GM20000 (cell line): ENCODE measurements at places on chromosomes 12 and 14.

- DNase-seq, result no peak
Observed at GRCh38 chr12:115421350-115421749, 737.4 kb upstream of the TBX3 start.

GRCh38 chr12:118734266-118734665 is 247.1 kb upstream of the SRRM4 start:
- DNase-seq, result no peak

DNA sequence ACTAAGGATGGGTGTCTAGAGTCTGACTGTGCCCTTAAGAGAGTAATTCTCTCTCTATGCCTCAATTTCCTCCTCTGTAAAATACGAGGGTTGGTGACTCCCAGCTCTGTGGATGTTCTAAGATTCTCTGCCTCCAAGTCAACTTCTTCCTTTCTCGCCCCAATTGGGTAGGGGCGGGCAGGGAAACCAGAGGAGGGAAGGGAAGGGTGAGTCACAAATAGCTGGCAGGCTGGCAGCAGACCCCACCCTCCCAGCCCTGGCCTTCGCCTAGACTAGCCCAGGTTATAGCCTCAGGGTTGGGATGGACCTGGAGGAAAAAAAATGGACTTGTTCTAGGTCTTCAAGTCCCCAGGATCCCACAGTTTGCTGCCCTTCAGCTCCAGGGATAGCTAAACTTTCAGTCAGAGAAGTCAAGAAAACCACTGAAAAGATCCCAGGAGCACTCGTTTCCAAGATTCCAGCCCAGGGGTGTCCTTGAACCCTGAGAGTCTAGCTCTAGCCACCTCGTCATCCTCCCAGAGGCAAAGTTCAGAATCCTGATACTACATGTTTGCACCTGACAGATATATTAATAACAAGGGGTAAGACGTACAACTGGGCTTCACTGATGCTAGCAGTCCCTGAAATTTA is 2.3 kb downstream of the DGKA start:
- DNase-seq, result no peak

DNA sequence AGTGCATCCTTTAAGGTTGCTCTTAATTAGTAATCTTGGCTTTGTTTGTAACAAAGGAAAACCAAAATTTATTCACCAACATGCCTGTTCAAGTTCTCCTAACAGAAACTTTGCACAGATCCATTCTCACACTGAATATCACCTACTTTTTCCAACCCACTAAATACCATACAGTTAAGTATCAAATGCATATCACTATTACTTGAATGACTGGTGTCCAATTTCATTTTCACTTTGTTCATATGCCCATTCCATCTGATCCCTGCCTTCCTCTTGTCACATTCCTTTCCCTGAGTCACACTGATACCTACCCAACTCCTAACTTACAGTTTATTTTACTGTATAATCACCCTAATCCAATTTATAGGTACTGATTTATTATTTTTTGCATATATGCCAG is 286.4 kb downstream of the NELL2 start:
- no peak for DNase-seq

DNA sequence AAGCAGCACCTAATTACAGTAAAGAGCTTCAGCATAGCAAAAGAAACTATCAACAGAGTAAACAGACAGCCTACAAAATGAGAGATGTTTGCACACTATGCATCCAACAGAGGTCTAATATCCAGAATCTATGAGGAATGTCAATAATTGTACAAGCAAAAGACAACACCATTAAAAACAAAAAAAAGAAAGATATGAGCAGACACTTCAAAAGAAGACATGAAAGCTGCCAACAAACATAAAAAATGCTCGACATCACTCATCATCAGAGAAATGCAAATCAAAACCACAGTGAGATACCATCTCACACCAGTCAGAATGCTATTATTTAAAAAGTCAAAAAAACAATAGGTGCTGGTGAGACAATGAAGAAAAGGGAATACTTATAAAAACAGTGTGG is 273.1 kb downstream of the TMTC2 start:
- no peak for DNase-seq

DNA sequence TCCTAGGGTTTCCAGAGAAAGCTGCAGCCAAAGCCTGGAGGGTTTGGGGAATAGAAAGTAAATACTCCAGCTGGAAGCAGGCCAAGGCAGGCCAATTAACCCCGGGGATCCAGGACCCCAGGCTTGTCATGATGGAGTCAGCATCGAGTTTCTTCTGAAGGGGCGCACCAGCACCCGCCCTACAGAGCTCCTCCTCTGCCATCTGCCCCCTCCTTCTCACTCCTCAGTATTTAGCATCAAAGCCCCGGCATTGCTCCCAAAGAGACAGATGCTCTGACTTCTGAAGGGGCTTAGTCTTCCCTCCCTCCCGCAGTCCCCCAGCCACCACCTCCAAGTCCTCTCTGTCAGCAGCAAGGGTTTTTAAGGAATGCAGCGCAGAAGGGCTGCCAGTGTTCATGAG is 285.1 kb upstream of the NOS1 start:
- no peak for DNase-seq

- DNase-seq, result no peak
Observed at GRCh38 chr12:127150479-127150878, 1116.5 kb upstream of the TMEM132C start.

- DNase-seq, result no peak
Observed at GRCh38 chr12:96425951-96426350, 25.7 kb upstream of the CDK17 start.

DNA sequence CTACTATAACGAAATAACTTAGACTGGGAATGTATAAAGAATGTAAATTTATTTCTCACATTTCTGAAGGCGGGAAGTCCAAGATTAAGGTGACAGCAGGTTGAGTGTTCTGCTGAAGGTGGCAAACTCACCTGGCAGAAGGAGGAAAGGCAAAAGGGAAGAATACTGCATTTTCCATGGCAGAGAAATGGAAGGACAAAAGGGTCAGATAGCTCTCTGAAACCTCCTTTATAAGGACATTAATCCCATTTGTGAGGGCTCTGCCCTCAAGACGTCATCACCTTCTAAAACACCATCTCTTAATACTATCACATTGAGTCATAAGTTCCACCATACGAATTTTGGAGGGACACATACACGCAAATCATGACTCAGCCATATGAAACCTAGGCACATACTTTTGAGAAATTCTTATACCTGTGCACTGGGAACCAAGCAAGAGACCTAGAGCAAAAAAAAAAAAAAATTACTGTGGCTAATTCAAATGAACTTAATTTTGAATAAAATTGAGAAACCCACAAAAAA is 1669.3 kb upstream of the FLRT2 start:
- DNase-seq, result no peak

DNA sequence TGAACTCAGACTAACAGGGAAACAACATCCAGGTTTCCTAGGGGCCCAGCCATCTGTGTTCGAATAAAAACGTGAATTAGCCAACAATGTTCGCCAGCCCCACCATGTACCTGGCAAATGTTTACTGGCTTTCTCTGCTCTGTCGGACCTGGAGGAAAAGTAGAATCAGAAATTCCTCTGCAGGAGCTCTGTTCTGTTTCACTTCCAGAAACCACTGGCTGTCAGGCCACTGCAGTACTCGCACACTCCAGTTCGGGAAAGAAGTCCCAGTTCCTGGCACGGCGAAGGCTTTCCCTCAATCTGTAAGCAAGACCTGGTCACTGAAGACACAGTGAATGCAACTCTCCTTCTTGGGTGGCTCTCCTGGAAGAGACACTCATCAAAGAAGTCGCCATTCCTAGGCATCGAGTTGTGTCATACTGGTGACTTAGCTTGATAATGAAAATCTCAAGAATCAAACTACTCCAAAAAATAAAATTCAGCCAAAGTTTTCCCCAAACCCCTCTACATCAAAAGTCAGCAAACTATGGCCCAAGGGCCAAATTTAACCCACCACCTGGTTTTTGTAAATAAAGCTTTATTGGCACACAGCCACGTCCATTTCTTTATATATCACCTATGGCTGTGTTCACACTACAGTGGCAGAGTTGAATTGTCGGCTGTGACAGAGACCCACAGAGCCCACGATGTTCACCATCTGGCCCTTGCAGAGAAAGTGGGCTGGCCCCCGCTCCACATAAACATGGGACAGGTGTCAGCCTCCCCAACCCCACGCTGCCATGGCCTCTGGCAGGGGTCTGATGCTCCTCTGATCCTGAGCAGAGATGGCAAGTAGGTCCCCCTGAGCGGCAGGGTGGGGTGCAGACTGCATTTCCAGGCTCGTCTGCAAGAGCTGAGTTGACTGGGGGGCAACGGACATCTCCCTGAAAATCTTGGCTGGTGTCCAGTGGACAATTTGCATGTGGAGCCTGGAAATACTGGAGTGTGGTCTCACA is 189.2 kb upstream of the DIO3 start:
- no peak for DNase-seq

- no peak for DNase-seq
Observed at GRCh38 chr12:3598896-3599860, 108.2 kb downstream of the PRMT8 start.
